ENCODE measurements at places on chromosomes 11 and 22. TPM values are rescaled to one million over a fixed set of nuclear protein-coding genes. Genes with fewer than 3 reads are reported as not detected.

DNA sequence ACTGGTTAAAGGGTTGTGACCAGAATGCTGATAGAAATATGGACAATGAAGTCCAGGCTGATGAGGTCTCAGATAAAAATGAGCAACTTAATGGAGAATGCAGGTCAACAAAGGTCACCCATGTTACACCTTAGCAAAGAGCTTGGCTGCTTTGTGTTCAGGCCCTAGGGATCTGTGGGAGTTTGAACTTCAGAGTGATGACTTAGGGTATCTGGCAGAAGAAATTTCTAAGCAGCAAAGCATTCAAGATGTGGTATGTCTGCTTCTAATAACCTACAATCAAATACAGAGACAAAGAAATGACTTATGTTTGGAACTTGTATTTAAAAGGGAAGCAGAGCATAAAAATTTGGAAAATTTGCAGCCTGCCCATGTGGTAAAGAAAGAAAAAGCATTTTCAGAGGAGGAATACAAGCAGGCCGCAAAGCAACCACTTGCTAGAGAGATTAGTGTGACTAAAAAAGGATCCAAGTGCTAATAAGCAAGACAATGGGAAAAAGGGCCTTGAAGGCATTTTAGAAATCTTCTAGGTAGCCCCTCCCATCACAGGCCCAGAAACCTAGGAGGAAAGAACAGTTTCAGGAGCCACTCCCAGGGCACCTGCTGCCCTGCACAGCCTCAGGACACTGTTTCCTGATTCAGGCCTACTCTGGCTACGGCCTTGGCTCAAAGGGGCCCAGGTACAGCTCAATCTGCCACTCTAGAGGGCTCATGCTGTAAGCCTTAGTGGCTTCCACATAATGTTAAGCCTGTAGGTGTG, 41.3 kb downstream of the TNKS1BP1 start:
- no peaks in the 10 kb centered on the region for H3K4me1 ChIP-seq
- H3K36me3 ChIP-seq: no peaks in the 10 kb centered on the region
- H3K27me3 ChIP-seq: peaks cover 4% of the 10 kb centered on the region
- no peak for DNase-seq
- H3K27ac ChIP-seq: no peak overlapping the region

- peak overlapping the region; percentile 81 for H3K27ac ChIP-seq
- peaks cover 16% of the 10 kb centered on the region for H3K36me3 ChIP-seq
- peak overlapping the region; percentile 7 for H3K4me3 ChIP-seq
- H3K4me1 ChIP-seq: peaks cover 50% of the 10 kb centered on the region
- no peak for DNase-seq
Observed at GRCh38 chr11:74012074-74012809, 3.4 kb upstream of the UCP3 start.

DNA sequence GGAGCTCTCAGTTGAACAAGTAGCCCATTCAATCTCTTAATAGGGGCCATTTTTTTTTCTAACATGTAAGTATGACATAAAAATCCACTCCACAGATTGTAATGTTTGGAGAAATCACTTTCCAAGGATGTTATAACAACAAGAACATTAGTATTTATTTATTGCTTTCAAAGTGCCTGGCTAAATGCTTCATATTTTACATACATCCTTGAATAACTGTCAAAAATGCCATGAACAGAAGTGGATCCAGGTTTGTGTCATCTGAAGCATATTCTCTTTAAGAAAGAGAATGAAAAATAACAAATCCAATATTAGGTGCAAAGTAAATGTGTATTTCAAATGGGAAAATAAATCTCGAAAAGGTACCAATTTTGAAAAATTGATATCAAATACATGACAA, 344.0 kb upstream of the FAT3 start:
- peaks cover 2% of the 10 kb centered on the region for H3K27me3 ChIP-seq
- no peak overlapping the region for H3K4me3 ChIP-seq
- no peak for DNase-seq
- H3K4me1 ChIP-seq: no peaks in the 10 kb centered on the region
- no peak overlapping the region for H3K27ac ChIP-seq

The HBB gene
- 747 TPM for polyA plus RNA-seq

- no peaks in the 10 kb centered on the region for H3K36me3 ChIP-seq
- H3K4me1 ChIP-seq: peaks cover 7% of the 10 kb centered on the region
- peak; percentile 0 for DNase-seq
- peaks cover 9% of the 10 kb centered on the region for H3K27me3 ChIP-seq
- H3K27ac ChIP-seq: no peak overlapping the region
Observed at GRCh38 chr11:34791780-34792542, 124.2 kb downstream of the APIP start.

The ELMOD1 gene
- polyA plus RNA-seq: not detected

The THYN1 gene
- 92.7 TPM for polyA plus RNA-seq

DNA sequence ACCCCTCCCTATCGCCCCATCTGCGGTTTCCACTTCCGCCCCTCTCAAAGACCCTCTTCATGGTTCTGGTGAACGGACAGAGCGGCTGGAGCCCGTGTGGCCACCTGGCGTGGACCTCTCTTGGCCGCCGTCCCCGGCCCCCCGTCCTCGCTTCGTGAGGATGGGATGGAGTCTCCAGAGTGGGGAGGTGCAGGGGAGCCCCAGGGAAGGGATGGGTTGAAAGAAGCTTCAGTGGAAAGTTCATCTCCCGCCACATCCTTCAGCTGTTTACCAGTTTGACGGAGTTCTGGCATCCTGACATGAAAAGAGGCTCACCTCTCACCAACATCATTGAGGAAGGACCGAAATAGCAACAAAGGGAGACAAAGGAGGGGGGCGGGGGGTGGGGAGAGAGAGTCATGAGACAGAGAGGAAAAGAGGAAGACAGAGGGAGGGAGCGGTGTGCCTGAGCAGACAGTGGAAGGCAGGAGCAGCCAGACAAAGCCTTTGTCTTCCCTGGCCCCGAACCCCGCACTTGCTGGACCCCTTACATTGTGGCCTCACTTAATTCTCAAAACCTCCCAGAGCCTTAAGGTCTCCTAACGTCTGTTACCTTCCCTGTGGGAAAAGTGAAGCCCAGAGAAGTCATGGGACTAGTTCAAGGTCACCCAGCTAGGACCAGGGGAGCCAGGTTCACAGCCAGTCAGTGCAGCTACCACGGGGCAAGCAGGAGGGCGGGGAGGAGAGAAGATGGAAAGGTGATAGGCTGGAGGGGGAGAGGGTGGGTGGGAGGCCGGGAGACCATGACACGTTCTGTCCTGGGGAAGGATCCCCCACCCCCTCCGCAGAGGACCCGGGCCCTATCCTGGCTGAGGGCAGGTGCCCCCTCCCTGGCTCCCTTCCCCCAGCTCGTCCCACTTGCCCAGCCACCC, 54.9 kb downstream of the CD6 start:
- no peak overlapping the region for H3K27ac ChIP-seq
- H3K4me1 ChIP-seq: peaks cover 34% of the 10 kb centered on the region
- DNase-seq: no peak
- no peaks in the 10 kb centered on the region for H3K36me3 ChIP-seq
- no peak overlapping the region for H3K4me3 ChIP-seq
- peaks cover 12% of the 10 kb centered on the region for H3K27me3 ChIP-seq

- peaks cover 65% of the 10 kb centered on the region for H3K4me1 ChIP-seq
- H3K36me3 ChIP-seq: peaks cover 4% of the 10 kb centered on the region
- peak overlapping the region; percentile 96 for H3K4me3 ChIP-seq
- peak overlapping the region; percentile 97 for H3K27ac ChIP-seq
- DNase-seq: peak; percentile 40
Observed at GRCh38 chr22:38180841-38181452, 683 bp downstream of the PLA2G6 start.

DNA sequence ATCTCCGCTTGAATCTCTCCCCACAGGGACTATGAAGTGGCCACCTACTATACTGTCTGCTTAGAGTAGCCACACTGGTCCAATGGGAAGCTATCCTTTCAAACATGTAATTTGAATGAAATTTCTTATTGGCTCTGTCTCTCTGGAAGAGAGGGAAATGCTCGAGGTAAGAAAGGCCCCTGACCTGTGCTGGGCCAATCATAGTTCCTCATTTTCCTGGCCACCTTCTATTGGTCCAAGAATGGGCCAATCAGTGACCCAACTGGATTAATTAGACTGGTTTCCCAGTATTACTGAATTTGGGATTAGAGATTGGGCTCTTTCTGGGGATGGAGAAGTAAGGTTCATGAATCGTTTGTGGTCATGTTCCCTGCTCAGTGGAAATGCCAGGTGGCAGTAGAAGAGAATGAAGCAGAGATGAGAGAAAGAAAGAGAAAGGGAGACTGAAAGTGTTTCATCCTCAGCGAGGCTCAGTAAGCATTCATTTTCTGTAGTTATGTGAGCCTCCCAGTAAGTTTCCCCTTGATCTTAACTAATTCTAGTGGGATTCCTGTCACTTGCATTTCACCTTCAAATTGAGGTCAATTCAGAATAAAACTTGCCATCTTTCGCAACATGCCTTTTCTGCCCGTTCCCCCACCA, 8.4 kb upstream of the MMP20 start:
- H3K27ac ChIP-seq: no peak overlapping the region
- H3K4me3 ChIP-seq: no peak overlapping the region
- DNase-seq: no peak
- peaks cover 12% of the 10 kb centered on the region for H3K27me3 ChIP-seq
- no peaks in the 10 kb centered on the region for H3K36me3 ChIP-seq

Data from immature natural killer cell (primary cell).